ENCODE measurements at places on chromosomes 5 and 9. TPM values are rescaled to one million over a fixed set of nuclear protein-coding genes. Genes with fewer than 3 reads are reported as not detected.

The ASPN gene
- 0.93 TPM for total RNA-seq

The CARD9 gene
- 21.1 TPM for total RNA-seq

The SV2C gene
- total RNA-seq: 0.14 TPM

The SAXO1 gene
- 0.43 TPM for total RNA-seq

The GCNT4 gene
- 2.1 TPM for total RNA-seq

The SGCD gene
- total RNA-seq: 1.2 TPM

The COL27A1 gene
- total RNA-seq: 11.3 TPM

DNA sequence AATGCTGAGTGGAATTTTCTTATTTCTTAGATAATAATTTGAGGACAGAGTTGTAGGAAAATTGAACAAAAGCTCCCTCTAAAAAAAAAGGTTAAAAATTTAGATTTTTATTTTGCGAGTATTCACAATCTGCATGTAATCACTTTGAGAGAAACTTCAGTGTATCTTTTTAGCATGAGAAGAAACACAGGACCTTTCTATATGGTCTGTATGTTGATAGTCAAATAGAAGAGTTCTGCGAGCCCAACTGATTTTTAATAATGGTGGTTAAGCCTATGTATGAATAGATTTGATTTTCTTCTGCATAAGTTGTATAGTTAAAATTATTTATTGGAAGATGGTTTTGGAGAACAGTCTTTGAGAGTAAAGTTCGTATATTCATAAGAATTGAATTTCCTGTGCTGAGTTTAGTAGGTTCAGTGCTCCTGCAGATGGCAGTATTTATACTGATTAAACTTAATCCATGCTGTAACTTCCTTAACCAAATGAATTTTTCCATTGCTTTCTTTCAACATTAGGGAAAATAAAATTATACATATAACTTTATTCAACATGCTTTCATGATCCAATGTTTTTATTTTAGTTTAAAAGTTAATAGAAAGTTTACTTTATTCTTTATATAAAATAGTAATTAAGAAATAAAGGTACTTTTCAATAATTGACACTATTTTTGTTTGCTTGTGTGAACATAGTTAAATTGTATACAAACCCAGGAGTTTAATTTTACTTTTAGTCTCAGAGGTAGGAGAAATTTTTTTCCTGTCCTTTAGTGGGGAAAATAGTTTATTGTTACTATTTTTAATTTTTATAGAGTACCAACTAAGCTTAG, 19.6 kb downstream of the TCERG1 start:
- H3K27me3 ChIP-seq: no peaks in the 10 kb centered on the region
- no peak overlapping the region for H3K4me3 ChIP-seq
- H3K4me1 ChIP-seq: no peaks in the 10 kb centered on the region
- no peak for DNase-seq

DNA sequence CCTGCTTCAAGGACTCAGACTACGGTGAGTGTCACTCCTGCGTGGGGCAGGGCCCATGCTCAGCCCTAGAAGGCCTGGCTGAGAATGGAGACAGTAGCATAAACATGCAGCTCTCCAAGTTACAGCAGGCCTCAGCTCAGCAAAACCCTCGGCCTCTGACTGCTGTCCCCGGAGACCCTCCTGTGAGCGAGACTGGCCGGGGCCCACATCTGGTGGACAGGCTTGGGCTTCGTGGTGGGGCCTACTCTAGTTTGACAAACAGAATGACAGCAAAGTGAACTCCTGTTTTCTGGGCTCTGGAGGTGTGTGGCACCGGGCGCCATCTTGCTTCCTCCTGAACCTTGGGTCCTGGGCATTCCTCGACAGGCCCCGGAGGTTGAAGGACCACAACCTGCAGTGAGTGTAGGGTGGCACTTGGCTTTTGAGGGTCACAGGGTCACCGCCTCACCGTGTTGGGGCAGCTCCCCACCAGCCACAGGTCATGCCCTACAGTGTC, 97.5 kb downstream of the PHF2 start:
- no peak overlapping the region for H3K4me3 ChIP-seq
- no peaks in the 10 kb centered on the region for H3K27me3 ChIP-seq
- H3K4me1 ChIP-seq: no peaks in the 10 kb centered on the region
- no peak overlapping the region for H3K27ac ChIP-seq

DNA sequence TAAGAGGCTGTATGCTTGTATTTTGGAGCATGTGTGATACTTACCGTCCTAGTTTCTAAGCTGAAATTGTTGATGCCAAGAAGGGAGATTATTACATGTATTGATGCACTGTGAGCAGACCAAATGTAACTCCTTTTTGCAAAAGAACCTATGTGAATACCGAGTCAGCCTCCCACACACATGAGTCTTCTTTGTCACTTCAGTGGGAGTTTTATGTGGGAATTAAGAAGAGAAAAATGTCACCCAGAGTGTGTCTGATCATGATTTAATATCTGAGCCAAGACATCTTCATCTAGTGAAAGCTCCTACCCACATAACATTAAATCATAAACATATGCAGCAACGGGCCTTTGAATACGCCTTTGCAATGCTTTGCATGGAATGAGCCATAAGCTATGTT, 380.3 kb upstream of the ACTBL2 start:
- H3K36me3 ChIP-seq: no peaks in the 10 kb centered on the region
- DNase-seq: no peak
- no peaks in the 10 kb centered on the region for H3K27me3 ChIP-seq
- no peak overlapping the region for H3K4me3 ChIP-seq

- no peaks in the 10 kb centered on the region for H3K4me1 ChIP-seq
- no peak for DNase-seq
- H3K27me3 ChIP-seq: no peaks in the 10 kb centered on the region
- H3K27ac ChIP-seq: no peak overlapping the region
- no peaks in the 10 kb centered on the region for H3K36me3 ChIP-seq
These were observed 8.1 kb downstream of the ZNF366 start for GRCh38 chr5:72499090-72499489.

DNA sequence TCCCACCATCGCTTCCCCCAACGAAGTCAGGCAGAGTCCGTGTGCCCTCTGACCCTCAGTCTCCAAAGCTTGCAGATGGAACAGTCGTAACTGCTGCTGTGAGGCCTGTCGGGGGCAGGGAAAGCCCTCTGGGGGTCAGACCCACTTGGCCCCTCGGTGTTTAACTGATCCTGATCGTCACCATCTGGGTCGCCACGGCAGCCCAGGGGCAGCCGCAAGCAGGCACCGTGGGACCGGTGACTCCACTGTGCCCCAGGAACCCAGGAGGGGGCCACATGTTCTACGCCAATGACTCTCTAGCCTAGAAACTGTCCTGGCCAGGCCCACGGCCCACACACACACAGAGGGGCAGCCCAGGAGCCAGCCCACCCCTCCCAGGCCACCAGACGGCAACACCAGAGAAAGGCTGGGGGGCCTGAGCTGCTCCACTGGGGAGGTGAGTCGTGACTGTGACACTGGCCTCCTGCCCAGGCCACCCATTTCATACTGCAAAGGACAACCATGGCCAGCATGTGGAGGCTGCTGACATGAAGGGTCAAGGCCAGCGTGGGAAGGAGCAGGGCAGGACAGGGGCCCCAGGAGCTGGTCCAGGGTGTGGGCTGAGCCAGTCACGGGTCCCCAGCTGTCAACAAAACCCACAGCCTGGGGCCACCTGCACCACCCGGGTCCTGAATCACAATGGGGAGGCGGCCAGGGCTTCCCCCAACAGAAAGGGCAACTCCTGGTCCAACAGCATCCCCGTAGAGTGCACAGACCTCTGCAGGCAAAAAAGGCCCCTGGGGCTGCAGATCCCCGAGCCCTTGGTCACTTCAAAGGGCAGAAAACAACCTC, 20.8 kb downstream of the VAV2 start:
- H3K27me3 ChIP-seq: no peaks in the 10 kb centered on the region
- H3K4me3 ChIP-seq: no peak overlapping the region
- H3K27ac ChIP-seq: no peak overlapping the region
- no peaks in the 10 kb centered on the region for H3K36me3 ChIP-seq

DNA sequence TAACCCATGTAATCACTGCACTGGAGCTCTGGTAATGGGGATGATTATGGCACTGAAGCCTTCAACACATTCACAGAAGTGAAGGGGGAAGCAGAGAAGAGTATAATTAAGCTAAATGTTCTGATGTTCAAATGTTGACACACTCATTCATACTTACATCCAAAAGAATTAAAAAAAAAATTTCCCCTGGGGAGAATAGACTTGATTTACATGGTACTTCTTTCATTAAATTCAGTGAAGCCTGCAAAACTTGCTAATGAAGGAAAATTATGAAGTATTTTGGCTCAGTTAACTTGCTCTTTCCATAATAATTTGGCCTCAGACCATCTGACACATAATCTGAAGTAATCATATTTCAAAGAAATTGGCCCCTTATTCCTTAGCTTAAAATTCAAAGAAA, 428.8 kb downstream of the SH3GL2 start:
- H3K4me3 ChIP-seq: no peak overlapping the region
- no peak overlapping the region for H3K27ac ChIP-seq
- no peaks in the 10 kb centered on the region for H3K36me3 ChIP-seq
- H3K27me3 ChIP-seq: no peaks in the 10 kb centered on the region
- H3K4me1 ChIP-seq: no peaks in the 10 kb centered on the region
- DNase-seq: no peak

DNA sequence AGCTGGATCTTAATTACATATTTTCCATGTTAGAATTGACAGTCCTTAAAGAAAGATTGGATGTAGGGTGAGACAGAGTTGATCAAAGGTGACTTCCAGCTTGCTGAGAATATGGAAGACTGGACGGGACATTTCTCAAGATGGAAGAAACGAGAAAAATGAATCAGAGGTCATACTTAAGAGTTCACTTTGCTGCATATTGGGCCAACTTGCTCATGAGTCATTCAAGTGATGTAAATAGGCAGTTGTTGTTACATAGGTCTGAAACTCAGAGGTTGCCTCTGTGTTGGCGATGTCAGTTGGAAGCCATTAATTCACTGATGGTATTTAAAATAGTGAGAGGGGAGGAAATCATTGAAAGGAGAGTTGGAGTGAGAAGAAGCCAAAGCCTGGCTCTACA, 132.8 kb downstream of the CD180 start:
- DNase-seq: no peak
- H3K27ac ChIP-seq: no peak overlapping the region
- H3K4me1 ChIP-seq: no peaks in the 10 kb centered on the region
- no peak overlapping the region for H3K4me3 ChIP-seq
- H3K27me3 ChIP-seq: no peaks in the 10 kb centered on the region
- H3K36me3 ChIP-seq: no peaks in the 10 kb centered on the region

GRCh38 chr9:89116064-89116804, 62.4 kb downstream of the SHC3 start:
- no peak overlapping the region for H3K27ac ChIP-seq
- H3K4me3 ChIP-seq: no peak overlapping the region
- no peak for DNase-seq
- H3K4me1 ChIP-seq: no peaks in the 10 kb centered on the region
- H3K27me3 ChIP-seq: no peaks in the 10 kb centered on the region

DNA sequence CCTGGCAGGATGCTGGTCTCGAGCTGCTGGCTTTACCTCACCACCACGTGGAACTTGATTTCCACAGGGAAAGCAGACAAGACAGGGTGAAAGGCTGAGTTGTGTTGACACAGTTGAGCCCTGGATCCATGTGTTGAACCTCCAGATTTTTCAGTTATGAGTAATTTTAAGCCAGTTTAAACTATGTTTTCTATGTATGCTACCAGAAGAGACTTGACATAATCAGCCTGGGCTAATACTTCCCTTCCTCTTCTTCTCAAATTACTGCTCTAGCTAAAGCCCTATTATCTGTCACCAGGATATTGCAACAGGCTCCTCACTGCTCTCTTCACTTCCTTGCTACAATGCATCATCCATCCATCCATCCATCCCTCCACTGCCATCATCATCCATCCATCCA, 12.0 kb upstream of the PHYKPL start:
- H3K36me3 ChIP-seq: no peaks in the 10 kb centered on the region
- no peak overlapping the region for H3K4me3 ChIP-seq

DNA sequence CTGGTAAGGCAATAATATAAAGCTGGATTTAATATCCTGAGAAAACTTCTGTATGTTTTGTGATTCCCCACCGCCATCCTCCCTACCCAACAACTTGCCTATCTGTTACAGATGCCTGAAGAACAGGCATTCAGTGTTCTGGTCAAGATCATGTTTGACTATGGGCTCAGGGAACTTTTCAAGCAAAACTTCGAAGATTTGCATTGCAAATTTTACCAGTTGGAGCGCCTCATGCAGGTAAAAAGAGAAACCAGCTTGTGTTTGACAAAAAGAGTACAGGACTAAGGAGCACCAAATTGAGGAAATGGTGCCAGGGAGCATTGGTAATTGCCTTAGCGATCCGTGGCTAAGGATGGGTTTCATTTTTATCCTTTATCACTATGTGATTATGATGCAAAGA, 40.0 kb downstream of the GPR21 start:
- no peak for DNase-seq
- H3K27ac ChIP-seq: peak overlapping the region; percentile 58
- peaks cover 6% of the 10 kb centered on the region for H3K4me1 ChIP-seq
- H3K27me3 ChIP-seq: no peaks in the 10 kb centered on the region

GRCh38 chr9:33111631-33112030, 35.2 kb upstream of the SMU1 start:
- H3K27ac ChIP-seq: no peak overlapping the region
- no peak for DNase-seq
- no peak overlapping the region for H3K4me3 ChIP-seq
- no peaks in the 10 kb centered on the region for H3K27me3 ChIP-seq
- peaks cover 74% of the 10 kb centered on the region for H3K36me3 ChIP-seq

DNA sequence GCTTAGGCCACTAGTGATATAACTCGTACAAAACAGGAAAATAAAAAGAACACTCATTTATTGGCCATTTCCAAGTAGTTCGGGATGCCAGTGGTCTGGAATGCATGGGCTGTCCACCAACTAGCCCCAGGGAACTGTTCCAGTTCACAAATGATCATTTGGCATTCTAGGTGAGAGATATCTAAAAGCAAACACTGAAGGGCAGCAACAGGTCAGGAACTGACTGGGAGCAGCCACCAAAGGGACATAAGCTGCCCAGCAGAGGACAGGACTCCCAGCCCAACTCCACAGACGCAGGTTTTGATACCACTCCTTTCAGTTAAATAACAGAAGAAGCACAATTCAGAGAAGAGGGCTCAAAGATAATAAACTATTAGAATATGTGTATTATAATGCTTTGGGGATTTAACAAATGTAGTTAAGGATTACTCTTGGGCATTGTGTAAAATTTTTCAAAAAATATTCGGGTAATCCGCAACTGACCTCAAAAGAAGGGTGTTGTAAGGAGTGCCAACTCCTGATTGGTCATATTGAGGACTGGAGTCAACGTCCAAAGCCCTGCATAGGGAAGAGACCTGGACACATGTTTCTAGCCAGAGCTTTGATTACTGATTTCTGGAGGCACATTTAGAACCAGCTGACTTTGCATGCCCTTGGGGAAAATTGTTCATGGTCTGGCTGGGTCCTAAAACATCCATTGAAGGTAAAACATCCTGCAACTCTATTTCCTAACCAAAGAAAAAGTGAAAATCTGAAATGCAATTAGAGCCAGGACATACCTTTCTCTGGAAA, 320.0 kb downstream of the DNAH5 start:
- H3K36me3 ChIP-seq: no peaks in the 10 kb centered on the region
- H3K27me3 ChIP-seq: no peaks in the 10 kb centered on the region
- no peaks in the 10 kb centered on the region for H3K4me1 ChIP-seq
- no peak overlapping the region for H3K27ac ChIP-seq
- H3K4me3 ChIP-seq: no peak overlapping the region
- DNase-seq: no peak

- no peak overlapping the region for H3K4me3 ChIP-seq
- no peak overlapping the region for H3K27ac ChIP-seq
- H3K36me3 ChIP-seq: no peaks in the 10 kb centered on the region
- no peaks in the 10 kb centered on the region for H3K4me1 ChIP-seq
These were observed 17.6 kb upstream of the UNC5A start for GRCh38 chr5:176792655-176793342.
